Chondrocyte (in vitro differentiated cells): ENCODE measurements at places on chromosomes 6 and 20. TPM values are rescaled to one million over a fixed set of nuclear protein-coding genes. Genes with fewer than 3 reads are reported as not detected.

GRCh38 chr6:155850408-155850841, 394.8 kb upstream of the NOX3 start:
- DNase-seq = no peak

Gene RAB32
- total RNA-seq = 41.8 to 80.6 TPM (median 76.1 TPM) in 3 replicates

GRCh38 chr6:23566418-23566817, 559.6 kb upstream of the NRSN1 start:
- DNase-seq = no peak

GRCh38 chr20:50001784-50002311, 19.1 kb downstream of the SNAI1 start:
- no peak for DNase-seq

DNA sequence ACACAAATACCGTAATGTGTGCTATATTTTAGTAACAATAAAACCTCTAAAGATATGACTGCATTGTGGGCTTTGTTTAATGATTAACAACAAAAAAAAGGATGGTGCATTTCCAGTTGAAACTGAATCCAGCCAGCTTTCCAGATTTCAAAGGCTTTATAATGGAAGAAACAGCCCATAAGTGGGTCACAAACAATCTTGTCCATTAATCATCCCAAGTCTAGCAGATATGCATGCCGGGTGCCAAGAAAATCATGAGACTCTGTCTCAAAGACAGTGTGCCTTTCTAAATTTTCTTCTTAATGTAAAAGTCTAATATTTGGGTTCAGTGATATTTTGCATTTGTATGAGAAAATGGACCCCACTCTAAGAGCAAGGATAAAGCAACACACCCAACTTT, 20.6 kb upstream of the LAMP5 start:
- DNase-seq = no peak

Gene DEFB116
- not detected in 3 replicates for total RNA-seq

DNA sequence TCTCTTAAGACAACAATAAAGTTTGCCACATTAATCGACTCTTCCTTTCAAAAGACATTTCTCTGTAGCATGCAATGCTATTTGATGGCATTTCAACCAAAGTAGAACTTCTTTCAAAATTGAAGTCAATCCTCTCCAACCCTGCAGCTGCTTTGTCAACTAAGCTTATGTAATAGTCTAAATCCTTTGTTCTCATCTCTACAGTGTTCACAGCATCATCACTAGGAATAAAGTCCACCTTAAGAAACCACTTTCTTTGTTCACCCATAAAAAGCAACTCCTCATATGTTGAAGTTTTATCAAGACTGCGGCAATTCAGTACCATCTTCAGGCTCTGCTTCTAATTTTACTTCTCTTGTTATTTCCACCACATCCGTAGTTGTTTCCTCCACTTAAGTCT, 11.5 kb upstream of the BLOC1S5 start:
- no peak for DNase-seq

Gene UBD
- not detected in 3 replicates for total RNA-seq

Gene POU5F1
- total RNA-seq = 1.2 to 1.6 TPM in 2 of 3 replicates, not detected in the other

DNA sequence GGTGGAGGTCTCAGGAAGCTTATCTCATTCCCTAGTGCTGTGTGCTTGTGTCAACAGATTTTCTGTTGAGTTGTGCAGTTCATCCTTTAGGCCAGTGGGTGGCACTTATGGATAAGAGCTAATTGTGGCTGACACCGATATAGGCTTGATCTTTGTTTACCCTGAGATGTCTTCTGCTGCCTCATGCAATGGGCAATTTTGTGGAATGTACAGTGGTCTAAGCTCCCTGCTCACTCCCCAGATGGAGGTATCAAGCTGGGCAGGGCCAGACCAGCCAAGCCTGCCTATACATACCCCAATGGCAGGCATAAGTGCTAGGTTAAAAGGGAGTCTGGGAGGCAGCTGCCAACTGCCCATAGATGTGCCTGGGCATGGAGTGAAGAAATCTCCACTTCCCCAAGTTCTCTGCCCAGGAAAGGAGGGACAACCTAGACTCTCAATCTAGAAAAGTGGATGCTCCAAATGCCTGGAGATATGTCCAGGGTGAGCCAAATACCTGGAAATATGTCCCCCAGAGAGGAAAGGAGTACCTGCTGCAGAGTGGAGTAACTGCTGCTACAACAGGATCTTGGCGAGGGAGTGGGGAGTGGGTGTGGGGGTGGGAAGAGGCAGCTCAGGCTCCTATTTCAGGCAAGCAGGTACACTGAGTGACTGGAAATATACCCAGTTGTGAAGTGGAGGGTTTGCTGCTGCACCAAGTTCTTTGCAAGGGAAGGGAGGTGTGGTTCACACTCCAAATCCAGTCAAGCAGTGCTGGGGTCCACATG, 53.2 kb upstream of the ARG1 start:
- DNase-seq = no peak

Gene TREML2
- total RNA-seq = not detected in 3 replicates

Gene MCUR1
- total RNA-seq = 18.8 to 31.7 TPM (median 28.7 TPM) in 3 replicates

DNA sequence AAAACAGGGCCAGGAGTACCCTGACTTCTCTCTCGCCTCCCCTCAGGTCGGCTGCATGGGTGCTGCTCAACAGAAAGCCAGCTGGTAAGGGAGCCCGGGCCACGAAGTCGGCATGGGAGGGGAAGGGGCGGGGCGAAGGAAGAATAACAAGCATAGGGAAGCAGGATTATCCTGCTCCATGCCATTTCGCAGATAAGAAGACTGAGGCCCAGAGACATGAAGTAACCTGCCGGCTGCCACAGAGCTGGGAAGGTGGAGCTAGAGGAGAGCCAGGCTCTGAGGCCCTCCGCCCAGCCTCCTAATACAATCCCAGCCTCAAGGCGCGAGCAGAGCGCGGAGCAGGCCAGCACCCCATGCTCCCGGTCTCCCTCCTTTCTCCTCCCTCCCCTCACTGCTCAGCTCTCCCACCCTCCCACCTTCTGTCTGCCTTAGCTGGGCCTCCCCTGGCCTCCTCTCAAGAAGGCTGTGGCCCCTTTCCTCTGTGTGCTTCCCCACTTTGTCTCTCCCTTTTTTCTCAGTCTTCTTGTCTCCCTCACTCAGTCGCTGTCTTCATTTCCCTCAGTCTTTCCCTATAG, 13.2 kb upstream of the HMGA1 start:
- no peak for DNase-seq

GRCh38 chr20:20524756-20525155, 156.9 kb downstream of the INSM1 start:
- DNase-seq = no peak

Gene AURKA
- 8.7 to 10.5 TPM (median 9.6 TPM) in 3 replicates for total RNA-seq

Gene OVOL2
- total RNA-seq = not detected in 3 replicates

DNA sequence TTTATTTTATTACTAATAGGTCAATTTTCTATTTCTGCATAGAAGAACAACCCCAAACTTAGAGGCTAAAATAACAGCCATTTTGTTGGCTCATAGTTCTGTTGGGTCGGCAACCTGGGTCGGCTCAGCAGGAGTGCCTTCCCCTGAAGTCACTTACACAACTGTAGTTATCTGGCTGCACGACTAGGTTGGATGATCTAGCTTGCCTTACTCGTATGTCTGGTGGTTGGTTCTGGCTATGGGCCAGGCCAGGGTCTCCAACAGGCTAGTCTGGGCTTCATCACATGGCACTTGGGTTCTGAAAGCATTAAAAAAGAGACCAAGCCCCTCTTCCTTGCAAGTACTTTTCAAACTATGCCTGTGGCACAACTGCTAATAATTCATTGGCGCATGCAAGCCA, 53.5 kb downstream of the STXBP5 start:
- DNase-seq = no peak

- no peak for DNase-seq
Measured at GRCh38 chr6:130994319-130995097, 68.5 kb downstream of the EPB41L2 start.

Gene ULBP2
- total RNA-seq = 7.7 to 15.1 TPM (median 13.9 TPM) in 3 replicates

- DNase-seq = peak; percentile 63
Measured at GRCh38 chr6:34237722-34238584, 1.3 kb downstream of the HMGA1 start.

Gene RBBP9
- 12.7 to 20.6 TPM (median 14.2 TPM) in 3 replicates for total RNA-seq

DNA sequence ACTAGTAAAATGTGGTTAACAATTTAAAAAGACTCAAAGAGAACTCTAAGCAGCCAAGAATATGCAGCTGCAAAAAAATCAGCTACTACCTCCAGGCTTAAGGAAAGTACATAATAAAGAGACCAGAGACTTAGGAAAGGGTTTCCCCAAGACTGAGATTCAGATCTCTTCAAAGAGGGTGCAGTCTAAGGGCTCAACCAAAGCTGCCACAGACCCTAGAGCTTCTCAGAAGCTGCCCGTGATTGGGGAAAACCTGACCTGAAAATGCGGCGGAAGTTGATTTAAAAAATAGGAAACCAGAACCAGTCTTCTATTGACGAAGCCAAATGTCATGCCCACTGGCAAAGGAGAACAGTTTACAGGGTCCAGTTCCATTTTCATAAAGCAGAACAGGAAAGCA, 516.8 kb upstream of the MARCKS start:
- no peak for DNase-seq

DNA sequence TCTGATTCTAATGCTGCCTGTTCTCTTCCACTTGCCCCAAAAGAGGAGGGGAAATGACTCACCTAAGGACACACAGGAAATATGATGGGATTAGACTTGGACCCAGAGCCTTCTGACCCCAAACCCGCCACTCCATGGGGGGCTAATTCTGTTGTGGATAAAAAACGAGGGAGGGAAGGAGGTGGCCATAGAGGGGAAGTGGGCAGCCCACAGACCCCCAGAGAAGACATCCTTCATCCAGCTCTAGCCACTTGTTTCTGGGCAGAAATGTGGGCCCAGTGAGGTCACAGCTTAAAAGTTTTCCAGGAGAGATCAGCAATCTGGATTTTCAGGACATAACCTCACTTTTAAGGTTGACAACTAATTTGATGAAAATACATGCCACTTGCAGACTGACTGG, 202.1 kb downstream of the ANKRD60 start:
- DNase-seq = no peak
